ENCODE measurements at places on chromosomes 16 and 17.

DNA sequence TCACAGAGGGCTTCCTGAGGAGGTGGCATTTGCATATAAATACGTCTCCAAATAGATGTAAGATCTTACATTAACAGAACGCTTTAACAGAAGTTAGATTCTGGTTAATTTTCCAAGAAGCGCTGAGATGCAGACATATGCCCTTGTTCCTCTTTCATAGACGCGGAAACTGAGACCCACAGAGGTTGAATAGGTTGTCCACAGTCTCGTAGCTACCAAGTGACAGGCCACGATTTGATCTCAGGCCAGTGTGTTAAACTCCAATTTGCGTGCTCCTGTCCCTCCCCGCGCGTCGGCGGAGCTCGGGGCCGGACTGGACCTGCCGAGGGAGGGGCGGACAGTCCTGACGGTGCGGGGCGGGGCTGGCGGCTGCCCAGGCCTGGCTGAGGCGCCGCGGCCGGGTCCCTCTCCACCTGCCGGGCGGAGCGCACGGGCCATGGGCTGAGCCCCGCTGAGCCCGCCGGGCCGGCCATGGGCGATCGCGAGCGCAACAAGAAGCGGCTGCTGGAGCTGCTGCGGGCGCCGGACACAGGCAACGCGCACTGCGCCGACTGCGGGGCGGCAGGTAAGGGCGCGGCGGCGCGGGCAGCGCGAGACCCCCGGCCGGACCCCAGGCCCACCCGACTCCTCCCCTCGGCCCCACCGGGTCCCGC is at the start of gene ADAP2:
ADAP2 (plus strand) TSS at position 402 of the 653 bp plus-strand sequence; CDS start at position 472, 70 bp downstream.
- H3K4me1 ChIP-seq = peaks cover 12% of the 10 kb centered on the region
- H3K27me3 ChIP-seq = peaks cover 50% of the 10 kb centered on the region
- no peaks in the 10 kb centered on the region for H3K36me3 ChIP-seq
- no peak within 1 kb of the TSS for H3K27ac ChIP-seq

- no peaks in the 10 kb centered on the region for H3K36me3 ChIP-seq
- peak overlapping the region; percentile 78 for H3K4me3 ChIP-seq
- DNase-seq = peak; percentile 81
- no peaks in the 10 kb centered on the region for H3K27me3 ChIP-seq
Observed at GRCh38 chr17:76382803-76383545, 1.4 kb upstream of the SPHK1 start.

- peaks cover 15% of the 10 kb centered on the region for H3K27me3 ChIP-seq
- H3K4me3 ChIP-seq = no peak overlapping the region
- peaks cover 31% of the 10 kb centered on the region for H3K4me1 ChIP-seq
- no peak overlapping the region for H3K27ac ChIP-seq
- no peaks in the 10 kb centered on the region for H3K36me3 ChIP-seq
- DNase-seq = no peak
Observed at GRCh38 chr16:56258508-56259424, 67.5 kb downstream of the GNAO1 start.

DNA sequence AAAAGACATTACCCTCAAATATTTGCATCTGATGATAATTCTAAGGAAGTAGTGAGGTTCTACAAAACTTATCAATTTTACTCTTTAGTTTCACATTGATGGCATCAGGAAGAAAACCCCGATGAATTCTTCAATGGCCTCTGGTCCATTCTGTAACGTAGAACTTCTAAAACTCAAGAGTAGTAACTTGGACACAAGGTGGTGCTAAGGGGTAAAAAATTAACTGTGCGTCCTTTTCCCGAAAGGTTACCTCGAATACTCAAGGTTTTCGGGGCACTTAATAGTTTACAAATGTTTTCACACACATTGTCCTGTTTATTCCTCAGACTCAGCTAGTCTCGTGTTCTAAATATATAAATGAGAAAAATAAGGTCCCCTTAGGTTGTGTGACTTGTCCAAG is 517.3 kb upstream of the ZFHX3 start:
- no peaks in the 10 kb centered on the region for H3K4me1 ChIP-seq
- DNase-seq = no peak
- no peak overlapping the region for H3K4me3 ChIP-seq
- H3K36me3 ChIP-seq = no peaks in the 10 kb centered on the region

GRCh38 chr17:48457080-48457836 is 27.2 kb upstream of the SKAP1 start:
- peak overlapping the region; percentile 43 for H3K4me3 ChIP-seq
- peaks cover 2% of the 10 kb centered on the region for H3K27me3 ChIP-seq
- peak; percentile 82 for DNase-seq
- peaks cover 12% of the 10 kb centered on the region for H3K36me3 ChIP-seq
- peak overlapping the region; percentile 24 for H3K27ac ChIP-seq
- peaks cover 74% of the 10 kb centered on the region for H3K4me1 ChIP-seq

- no peaks in the 10 kb centered on the region for H3K36me3 ChIP-seq
- peaks cover 45% of the 10 kb centered on the region for H3K27me3 ChIP-seq
- DNase-seq = no peak
- no peak overlapping the region for H3K27ac ChIP-seq
Observed at GRCh38 chr16:10577305-10578202, 2.8 kb downstream of the EMP2 start.

- no peak overlapping the region for H3K4me3 ChIP-seq
- H3K27ac ChIP-seq = no peak overlapping the region
- no peaks in the 10 kb centered on the region for H3K4me1 ChIP-seq
- no peaks in the 10 kb centered on the region for H3K27me3 ChIP-seq
- H3K36me3 ChIP-seq = no peaks in the 10 kb centered on the region
Observed at GRCh38 chr17:11264183-11264871, 23.3 kb downstream of the SHISA6 start.

GRCh38 chr17:75468291-75468754 is 11.9 kb downstream of the TMEM94 start:
- DNase-seq = no peak
- peaks cover 18% of the 10 kb centered on the region for H3K36me3 ChIP-seq
- H3K27ac ChIP-seq = no peak overlapping the region
- H3K4me3 ChIP-seq = no peak overlapping the region
- no peaks in the 10 kb centered on the region for H3K4me1 ChIP-seq
- no peaks in the 10 kb centered on the region for H3K27me3 ChIP-seq

GRCh38 chr17:46100590-46100989 is 92.6 kb downstream of the KANSL1 start:
- H3K4me1 ChIP-seq = peaks cover 46% of the 10 kb centered on the region
- H3K4me3 ChIP-seq = no peak overlapping the region
- no peak for DNase-seq
- H3K36me3 ChIP-seq = no peaks in the 10 kb centered on the region

- DNase-seq = no peak
- H3K27ac ChIP-seq = no peak overlapping the region
- peaks cover 17% of the 10 kb centered on the region for H3K4me1 ChIP-seq
- no peak overlapping the region for H3K4me3 ChIP-seq
- H3K36me3 ChIP-seq = peaks cover 36% of the 10 kb centered on the region
Observed at GRCh38 chr17:60652454-60653247, 25.0 kb upstream of the BCAS3 start.

DNA sequence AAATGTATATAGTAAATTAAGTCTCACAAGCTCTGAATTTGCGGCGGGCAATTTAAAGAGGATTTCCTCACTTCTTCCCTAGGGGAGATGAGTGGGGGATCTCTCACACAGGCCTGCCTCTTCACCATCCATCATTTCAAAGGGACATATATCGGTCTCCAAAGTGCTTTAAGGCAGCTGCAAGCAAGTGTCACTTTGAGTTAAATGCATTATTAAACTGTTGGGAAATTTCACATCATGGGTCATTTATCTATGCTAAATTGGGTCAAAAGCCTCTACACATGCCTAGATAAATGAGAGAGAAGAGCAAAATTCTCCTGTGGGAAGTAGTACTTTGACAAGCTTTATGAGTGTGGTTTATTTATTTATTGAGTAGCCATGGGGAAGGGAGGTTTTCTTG is 1106.1 kb upstream of the GOT2 start:
- H3K36me3 ChIP-seq = no peaks in the 10 kb centered on the region
- no peak for DNase-seq
- no peaks in the 10 kb centered on the region for H3K27me3 ChIP-seq
- no peak overlapping the region for H3K4me3 ChIP-seq
- H3K27ac ChIP-seq = no peak overlapping the region
- H3K4me1 ChIP-seq = no peaks in the 10 kb centered on the region

GRCh38 chr17:21453144-21453898 is 77.2 kb downstream of the KCNJ12 start:
- H3K27me3 ChIP-seq = peaks cover 24% of the 10 kb centered on the region
- no peak overlapping the region for H3K27ac ChIP-seq
- H3K36me3 ChIP-seq = no peaks in the 10 kb centered on the region
- DNase-seq = no peak
- H3K4me1 ChIP-seq = peaks cover 27% of the 10 kb centered on the region

DNA sequence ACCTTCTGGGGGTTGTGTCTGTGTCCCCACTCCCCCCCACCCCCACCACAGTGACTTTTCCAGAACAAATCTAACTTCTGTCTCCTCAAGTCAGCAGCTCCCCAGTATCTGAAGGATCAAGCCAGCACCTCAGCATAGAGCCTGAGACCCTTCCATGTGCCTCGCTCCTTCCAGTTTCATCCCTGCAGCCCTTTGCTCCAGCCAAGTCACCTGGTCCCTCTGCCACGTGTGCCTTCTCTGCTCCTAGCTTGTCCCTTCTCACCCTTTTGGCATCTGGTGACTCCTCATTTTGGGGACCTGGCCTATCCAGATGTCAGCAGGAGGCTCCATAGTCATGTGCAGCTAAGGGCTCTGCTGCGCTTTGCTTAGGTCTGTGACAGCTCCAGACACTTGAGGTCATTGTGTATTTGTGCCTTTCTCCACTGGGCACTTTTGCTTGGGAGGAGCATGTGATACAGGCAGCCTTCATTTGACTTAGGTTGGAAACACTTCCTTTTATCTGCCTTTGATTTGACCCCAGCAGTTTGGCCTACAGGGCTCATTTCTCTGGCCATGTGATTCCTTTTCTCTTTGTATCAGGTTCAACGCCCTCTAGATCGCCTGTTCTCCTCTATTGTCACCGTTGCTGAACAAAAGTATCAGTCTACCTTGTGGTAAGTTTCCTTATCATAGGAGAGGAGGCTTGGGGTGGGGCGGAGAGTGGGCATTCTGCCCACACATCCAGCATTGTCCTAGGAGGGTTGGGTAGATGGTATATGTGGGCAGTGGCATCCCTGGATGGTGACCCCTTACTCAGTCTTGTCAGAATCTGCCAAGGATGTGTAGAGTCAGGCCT is 7.1 kb upstream of the NFATC3 start:
- H3K4me3 ChIP-seq = no peak overlapping the region
- H3K4me1 ChIP-seq = peaks cover 89% of the 10 kb centered on the region
- DNase-seq = no peak
- peak overlapping the region; percentile 95 for H3K27ac ChIP-seq

- H3K36me3 ChIP-seq = no peaks in the 10 kb centered on the region
- no peak overlapping the region for H3K4me3 ChIP-seq
- H3K4me1 ChIP-seq = no peaks in the 10 kb centered on the region
Observed at GRCh38 chr17:15185625-15185991, 79.5 kb downstream of the PMP22 start.

All from activated CD4-positive, alpha-beta memory T cell treated with anti-CD3 and anti-CD28 coated beads, Interleukin-2, amount 10 ng/mL, durations not matched to agents 7 days and 5 days (primary cell).